Urinary bladder (tissue), 4 donors: ENCODE measurements at places on chromosomes 12 and 14. TPM values are rescaled to one million over a fixed set of nuclear protein-coding genes. Genes with fewer than 3 reads are reported as not detected.

ATP5F1B gene
- total RNA-seq: 175 TPM

AP5M1 gene
- 30.9 TPM for total RNA-seq

SOAT2 gene
- not detected for total RNA-seq

ITFG2 gene
- total RNA-seq: 23.2 TPM

AVPR1A gene
- 43.7 TPM for total RNA-seq

SPX gene
- total RNA-seq: 0.95 TPM

AICDA gene
- total RNA-seq: 0.26 TPM

ADAMTS20 gene
- 1.0 TPM for total RNA-seq

RNASE3 gene
- total RNA-seq: not detected

PEX5 gene
- total RNA-seq: 27.7 TPM

DAO gene
- total RNA-seq: not detected

POTEG gene
- total RNA-seq: not detected

SERPINA1 gene
- total RNA-seq: 1.9 TPM
